ENCODE measurements at places on chromosomes 13 and 19.
A peak's percentile ranks its signal among the peaks of the same experiment; 100 is the strongest.

GRCh38 chr19:12314553-12314952, 18.9 kb downstream of the ZNF563 start:
- DNase-seq = no peak

DNA sequence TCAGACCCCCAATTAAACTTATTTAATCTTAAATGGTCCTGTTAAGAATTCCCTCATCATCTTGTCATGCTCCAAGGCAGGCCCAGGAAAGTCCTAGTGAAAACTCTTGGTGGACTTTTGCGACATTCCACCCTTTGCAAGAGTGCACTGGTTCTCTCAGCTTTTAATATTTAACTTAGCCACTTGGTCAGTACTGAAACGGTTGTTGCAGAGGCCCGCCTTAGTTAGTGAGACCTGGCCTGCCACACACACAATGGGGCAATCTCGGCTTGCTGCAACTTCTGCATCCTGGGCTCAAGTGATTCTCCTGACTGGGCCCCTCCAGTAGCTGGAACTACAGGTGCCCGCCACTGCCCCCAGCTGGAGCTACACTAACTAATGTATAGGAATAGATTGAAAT, 1366.0 kb downstream of the UQCRFS1 start:
- no peak for DNase-seq

GRCh38 chr19:16882146-16882545, 6.7 kb upstream of the F2RL3 start:
- DNase-seq = no peak

- no peak for DNase-seq
These were observed 7.5 kb downstream of the RASA3 start for GRCh38 chr13:114124921-114125320.

- DNase-seq = peak; percentile 62
These were observed 16.3 kb downstream of the CILP2 start for GRCh38 chr19:19554074-19555023.

GRCh38 chr13:74765955-74766354, 631.8 kb upstream of the KLF12 start:
- DNase-seq = no peak

Measured in Peyer's patch (tissue), 4 donors.